ENCODE measurements at places on chromosomes 12 and 14. TPM values are rescaled to one million over a fixed set of nuclear protein-coding genes. Genes with fewer than 3 reads are reported as not detected.

The KRT2 gene
- polyA plus RNA-seq = not detected

- no peak for DNase-seq
These were observed 168.2 kb upstream of the BCL2L14 start for GRCh38 chr12:11902525-11902875.

DNA sequence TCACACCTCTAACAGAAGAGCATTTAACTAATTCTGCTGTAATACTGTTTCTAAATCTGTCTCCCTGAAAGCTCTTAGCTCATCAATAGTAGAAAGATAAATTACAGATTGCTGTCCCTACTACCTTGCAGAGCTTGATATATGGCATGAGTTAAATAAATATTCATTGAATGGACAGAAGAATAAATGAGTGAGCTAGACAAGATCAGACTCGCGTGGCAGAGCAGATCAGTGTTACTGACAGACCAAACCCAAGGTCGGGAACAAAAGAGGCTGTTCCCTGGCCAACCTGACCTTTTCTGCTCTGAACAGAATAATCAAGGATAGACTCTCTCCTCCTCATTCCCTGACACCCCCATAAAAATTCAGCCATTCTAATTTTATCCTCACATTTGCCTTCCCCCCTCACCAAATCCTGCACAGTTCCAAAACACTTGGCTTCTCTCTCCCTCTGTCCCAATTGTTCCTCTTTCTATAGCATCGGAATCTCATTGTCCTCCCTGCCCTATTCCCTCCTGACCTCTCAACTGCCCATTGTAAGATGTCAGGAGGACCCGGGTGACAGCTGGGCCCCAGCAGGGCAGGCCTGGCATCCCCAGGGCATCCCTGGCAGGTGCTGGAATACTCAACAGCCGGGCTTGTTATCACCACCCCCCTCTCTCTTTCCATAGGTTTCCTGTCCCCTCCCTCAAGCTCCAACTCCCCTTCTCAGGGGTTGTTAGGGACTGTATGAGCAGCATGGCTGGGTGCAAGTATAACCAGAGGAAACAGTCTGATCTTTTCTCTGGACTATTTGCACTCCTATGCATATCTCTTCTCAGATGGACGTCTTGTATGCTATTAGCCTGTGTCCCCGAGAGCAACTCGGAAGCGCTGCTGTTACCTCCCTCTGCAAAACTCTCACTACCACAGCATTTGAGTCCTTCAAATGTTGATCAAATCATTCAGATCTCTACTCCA, 19.9 kb downstream of the NEUROD4 start:
- DNase-seq = no peak

The EPS8 gene
- 62.6 TPM for polyA plus RNA-seq

- no peak for DNase-seq
These were observed 311.4 kb downstream of the BCL11B start for GRCh38 chr14:98960617-98961013.

- DNase-seq = no peak
These were observed 11.1 kb upstream of the ZNF641 start for GRCh38 chr12:48361664-48362339.

The TAC3 gene
- 0.54 TPM for polyA plus RNA-seq

- DNase-seq = no peak
These were observed 3.2 kb upstream of the MEG3 start for GRCh38 chr14:100822532-100823296.

The NFATC4 gene
- 49.7 TPM for polyA plus RNA-seq

- DNase-seq = no peak
These were observed 96.8 kb downstream of the MYRFL start for GRCh38 chr12:69921831-69922230.

GRCh38 chr12:47874316-47874715, 30.5 kb downstream of the VDR start:
- DNase-seq = no peak

- no peak for DNase-seq
These were observed 268.9 kb downstream of the NPAS3 start for GRCh38 chr14:33207467-33208017.

The TPPP2 gene
- polyA plus RNA-seq = 3.0 TPM

The ZBTB1 gene
- 63.9 TPM for polyA plus RNA-seq

The BBS10 gene
- polyA plus RNA-seq = 34.8 TPM
